ENCODE measurements at places on chromosomes 1 and 21.

- DNase-seq, result no peak
Observed at GRCh38 chr1:186330758-186331157, 44.3 kb downstream of the TPR start.

- DNase-seq, result peak; percentile 53
Observed at GRCh38 chr1:216750031-216750627, 26.9 kb upstream of the ESRRG start.

DNA sequence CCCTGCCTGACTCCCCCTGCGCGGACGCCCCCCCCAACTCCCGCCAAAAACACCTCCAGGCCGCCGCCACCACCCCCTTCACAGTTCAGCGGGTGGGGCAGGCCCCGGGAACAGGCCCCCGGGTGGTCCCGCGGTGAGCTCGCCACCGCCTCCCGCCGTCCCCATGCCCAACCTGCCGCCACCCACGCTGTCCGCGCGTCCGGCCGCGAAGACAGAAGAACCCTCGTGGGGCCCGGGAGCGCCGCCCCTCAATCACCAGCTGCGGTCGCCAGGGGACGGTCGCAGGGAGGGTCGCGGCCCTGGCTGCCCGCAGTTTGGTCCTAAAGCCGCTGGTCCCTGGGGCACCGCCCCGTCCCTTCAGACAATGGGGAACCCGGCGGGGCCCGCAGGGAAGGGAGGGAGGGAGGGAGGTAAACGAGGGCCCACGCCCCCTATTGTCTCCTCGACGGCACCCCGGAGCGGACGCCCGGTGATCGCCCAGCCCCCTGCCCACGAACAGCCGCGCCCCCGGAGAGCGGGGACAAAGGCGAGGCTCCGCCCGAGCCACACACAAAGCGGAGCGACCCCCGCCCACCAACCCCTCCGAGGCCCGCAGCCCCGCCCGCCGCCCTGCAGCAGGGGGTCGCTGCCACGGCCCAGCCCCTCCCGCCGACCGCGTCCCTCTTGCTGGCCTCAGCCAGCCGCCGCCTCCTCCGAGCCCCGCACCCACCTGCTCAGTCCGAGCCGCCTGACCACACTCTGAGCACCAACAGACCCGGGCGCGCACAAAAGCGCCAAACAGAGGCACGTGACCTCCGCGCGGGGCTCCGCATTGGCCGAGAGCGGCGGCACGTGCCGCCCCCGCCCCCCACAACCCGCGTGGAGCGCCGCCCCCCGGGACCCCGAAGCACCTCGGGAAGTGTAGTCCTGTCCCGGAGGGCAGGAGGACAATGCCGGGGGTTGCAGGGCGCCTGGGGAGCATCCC is at the start of gene STMN1:
TSS of gene STMN1 (minus strand) at position 740 of the 964 bp plus-strand sequence. CDS start 1,743 bp downstream, outside the sequence.
- peak; percentile 77 for DNase-seq

GRCh38 chr1:154943649-154944400 is 7.3 kb upstream of the PMVK start:
- DNase-seq, result peak; percentile 30

GRCh38 chr1:14061722-14062121 is 361.7 kb downstream of the PRDM2 start:
- no peak for DNase-seq

Measured in fibroblast of the aortic adventitia (primary cell).